GM23248 (cell line): ENCODE measurements at places on chromosomes 2 and 18.

DNA sequence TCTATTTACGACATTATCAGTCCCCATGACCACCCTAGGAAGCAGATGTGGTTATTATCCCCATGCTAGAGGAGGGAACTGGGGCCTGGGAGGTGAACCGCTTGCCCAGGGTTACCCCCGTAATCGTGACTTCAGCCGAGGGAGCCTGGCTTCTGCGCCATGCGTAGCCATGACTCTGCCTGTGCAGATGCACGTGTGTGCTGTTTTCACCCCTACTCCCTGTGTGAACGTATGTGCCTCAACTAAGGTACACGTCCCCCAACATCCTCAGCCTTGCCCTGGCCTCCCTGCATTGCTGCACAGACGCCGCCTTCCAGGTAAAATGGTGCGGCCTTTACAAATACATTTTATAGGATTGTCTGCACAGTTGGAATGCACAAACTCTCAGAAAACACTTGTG lies 40.2 kb downstream of the LPIN1 start:
- DNase-seq, result no peak

DNA sequence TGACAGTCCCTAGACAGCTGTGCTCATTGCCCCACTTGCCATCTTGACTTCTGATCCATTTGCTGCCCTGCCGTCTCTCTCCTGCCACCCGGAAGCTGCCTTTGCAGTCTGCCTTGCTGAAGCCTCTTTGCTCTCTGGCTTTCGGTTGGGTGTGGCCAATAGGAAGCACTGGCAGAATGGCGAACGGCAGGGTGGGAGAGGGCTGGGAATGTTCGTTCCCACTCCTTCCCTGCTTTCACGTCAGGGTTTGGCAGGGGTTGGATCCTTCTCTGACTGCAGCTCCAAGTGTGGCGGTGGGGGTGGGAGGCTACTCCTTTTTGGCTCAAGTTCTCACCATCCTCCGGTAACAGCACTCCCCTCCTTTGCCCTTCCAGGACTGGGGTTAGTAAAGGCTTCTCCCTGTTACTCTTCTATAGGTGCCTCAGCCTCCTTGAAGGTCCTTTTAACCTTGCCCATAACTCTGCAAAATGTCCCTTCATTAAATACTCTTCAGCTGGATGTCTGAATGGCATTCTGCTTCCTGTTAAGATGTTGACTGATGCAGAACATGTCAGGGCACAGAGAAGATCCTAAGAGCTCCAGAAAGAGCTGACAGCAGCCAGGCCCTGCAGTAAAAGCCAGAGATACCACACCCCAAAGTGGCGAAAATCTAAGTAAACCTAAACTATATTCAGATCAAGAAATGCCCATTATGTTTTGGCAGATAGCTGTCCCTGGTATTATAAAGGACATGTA lies 299.7 kb downstream of the CDCA7 start:
- DNase-seq, result no peak

- no peak for DNase-seq
Observed at GRCh38 chr2:98507461-98507860, 62.8 kb downstream of the INPP4A start.

- DNase-seq, result peak; percentile 71
Observed at GRCh38 chr18:61606068-61606660, 272.9 kb downstream of the CDH20 start.

- DNase-seq, result peak; percentile 6
Observed at GRCh38 chr2:157572725-157573124, 55.9 kb downstream of the ACVR1C start.

DNA sequence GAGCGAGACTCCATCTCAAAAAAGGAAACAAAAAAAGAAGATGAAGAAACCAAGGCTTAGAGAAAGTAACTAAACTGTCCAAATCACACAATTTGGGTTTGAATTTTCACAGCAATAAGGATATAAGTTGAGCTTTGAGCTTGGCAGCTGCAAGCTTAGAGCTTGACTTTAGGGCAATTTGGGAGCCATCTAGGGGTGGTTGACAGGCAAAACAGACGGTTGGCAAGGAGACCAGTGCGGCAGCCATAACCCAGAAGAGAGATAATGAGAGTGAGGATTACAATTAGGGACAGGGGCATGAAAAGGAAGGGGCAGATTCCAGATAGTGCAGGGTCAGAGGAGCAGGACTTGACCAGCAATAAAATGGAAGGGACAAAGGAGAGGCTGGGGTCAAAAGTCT lies 382.2 kb upstream of the HNRNPA3 start:
- peak; percentile 13 for DNase-seq

DNA sequence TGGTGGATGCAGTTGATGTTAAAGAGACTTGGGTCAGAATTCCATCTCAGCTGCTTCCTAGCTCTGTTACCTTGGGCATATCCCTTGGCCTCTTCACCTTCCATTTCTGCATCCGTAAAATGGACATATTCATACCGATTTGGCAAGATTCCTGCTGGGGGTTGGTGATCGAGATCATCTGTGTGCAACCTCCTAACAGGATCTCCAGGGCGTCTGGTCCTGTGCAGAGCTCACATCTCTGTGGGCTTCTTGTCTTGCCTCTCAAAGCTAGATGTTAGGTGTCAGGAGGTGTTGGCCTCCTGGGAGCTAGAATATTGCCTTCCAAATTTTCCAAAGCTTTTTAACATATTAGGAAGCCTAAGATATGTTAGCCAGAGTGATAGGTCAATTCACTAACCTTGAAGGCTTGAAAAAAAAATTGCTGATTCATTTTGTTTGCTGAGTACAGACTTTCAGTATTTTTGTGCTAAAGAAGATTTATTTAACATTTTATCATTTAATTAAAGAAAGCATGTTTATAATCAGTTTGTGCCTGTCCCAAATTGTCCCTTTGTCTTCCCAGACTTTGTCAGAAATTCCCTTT lies 69.7 kb upstream of the ZNF516 start:
- DNase-seq, result no peak

DNA sequence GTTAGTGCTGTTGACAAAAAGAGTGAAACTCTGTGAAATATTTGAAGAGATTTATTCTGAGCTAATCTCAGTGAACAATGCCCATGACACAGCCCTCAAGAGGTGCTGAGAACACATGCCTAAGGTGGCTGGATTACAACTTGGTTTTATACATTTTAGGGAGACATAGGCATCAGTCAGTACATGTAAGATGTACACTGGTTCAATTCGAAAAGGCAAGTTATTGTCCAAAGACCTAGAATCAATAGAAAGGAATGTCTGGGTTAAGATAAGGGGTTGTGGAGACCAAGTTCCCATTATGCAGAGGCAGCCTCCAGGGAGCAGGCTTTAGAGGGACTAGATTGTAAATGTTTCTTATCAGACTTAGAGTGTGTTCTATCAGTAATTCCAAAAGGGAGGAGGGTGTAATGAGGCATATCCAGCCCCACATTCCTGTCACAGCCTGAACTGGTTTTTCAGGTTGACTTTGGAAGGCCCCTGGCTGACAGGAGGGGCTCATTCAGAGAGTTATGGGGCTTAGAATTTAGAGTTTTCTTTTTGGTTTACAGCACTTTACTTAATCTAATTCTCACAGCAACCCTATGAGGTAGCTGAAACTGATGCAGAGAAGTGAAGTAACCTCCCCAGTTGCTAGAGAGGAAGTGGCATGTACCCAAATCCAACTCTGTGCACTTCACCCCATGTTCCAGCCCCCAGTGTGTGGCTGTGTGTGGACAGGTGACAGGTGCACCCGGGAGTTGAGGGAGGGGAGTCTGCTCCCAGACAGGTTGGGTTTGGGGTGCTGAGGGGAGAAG lies 28.3 kb upstream of the ASAP2 start:
- peak; percentile 47 for DNase-seq

DNA sequence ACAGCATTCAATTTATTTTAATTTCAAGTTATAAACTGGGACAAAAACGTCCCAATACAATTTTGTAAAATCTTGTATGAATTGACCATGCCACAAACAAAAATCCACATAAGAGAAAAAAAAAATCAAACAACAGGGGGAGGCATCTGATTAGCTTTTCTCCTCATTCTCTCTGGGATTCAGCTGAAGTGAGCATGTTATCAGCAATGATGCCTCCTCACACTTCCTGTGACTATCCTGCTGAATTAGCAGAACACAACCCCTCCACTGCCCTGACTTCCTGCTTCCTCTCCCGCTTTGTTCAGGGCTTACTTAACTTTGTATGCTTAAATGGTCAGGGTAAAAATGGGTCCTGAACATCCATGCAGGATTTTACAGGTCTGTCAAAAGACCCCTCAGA lies 132.2 kb upstream of the ITGB6 start:
- peak; percentile 61 for DNase-seq

GRCh38 chr18:23269928-23270327 lies 134.6 kb downstream of the CABLES1 start:
- no peak for DNase-seq

- peak; percentile 19 for DNase-seq
Observed at GRCh38 chr2:231542136-231542535, 11.9 kb upstream of the NMUR1 start.

DNA sequence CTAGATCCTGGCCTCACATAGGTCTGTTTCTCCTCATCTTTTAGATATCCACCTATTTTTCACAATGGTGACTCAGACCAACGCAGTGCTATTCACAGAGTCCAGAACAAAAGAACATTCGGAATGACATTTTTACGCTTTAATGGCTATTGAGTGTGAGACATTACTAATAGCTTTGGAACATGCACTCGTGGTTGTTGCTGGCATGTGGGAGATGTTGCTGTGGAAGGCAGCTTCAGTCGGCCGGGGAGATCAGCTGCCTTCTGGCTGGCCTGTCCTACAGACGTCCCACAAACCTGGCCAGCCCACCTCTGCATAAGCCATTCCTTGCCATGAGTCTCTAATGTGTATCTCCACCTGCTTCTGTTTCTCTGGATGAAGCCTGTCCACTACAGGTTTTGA lies 3.4 kb downstream of the MBP start:
- DNase-seq, result peak; percentile 92

GRCh38 chr2:65479524-65479923 lies 47.1 kb upstream of the SPRED2 start:
- DNase-seq, result no peak

- DNase-seq, result no peak
Observed at GRCh38 chr2:59034106-59034505, 793.0 kb upstream of the FANCL start.

- DNase-seq, result no peak
Observed at GRCh38 chr2:134153294-134153880, 100.5 kb upstream of the MGAT5 start.

GRCh38 chr2:221100467-221101089 lies 471.5 kb downstream of the EPHA4 start:
- no peak for DNase-seq

- DNase-seq, result no peak
Observed at GRCh38 chr2:26255759-26256384, 11.1 kb downstream of the HADHB start.

- DNase-seq, result no peak
Observed at GRCh38 chr2:105646774-105647076, 98.0 kb upstream of the NCK2 start.

DNA sequence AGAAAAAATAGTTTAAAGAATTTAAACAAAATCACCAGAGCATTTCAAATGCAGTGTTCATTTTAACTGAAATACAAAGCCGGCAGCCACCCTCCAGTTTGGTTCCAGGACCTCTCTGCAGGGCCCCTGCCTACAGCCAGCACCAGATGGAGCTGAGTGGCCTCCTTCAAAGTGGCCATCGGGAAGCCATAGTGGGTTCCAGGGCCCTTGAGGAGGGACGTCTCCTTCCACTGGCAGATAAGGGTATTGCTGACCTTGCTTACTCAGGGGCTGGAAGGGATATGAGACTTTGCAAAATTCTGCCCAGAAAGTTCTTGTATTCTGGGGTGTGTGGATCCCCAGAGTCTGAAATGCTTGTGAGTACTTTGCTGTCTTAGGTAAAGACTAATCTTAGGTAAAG lies 205.2 kb upstream of the APCDD1 start:
- no peak for DNase-seq

- DNase-seq, result no peak
Observed at GRCh38 chr2:30601375-30601774, 154.3 kb downstream of the LCLAT1 start.

GRCh38 chr2:74065456-74065855 lies 80.7 kb downstream of the TET3 start:
- DNase-seq, result no peak

DNA sequence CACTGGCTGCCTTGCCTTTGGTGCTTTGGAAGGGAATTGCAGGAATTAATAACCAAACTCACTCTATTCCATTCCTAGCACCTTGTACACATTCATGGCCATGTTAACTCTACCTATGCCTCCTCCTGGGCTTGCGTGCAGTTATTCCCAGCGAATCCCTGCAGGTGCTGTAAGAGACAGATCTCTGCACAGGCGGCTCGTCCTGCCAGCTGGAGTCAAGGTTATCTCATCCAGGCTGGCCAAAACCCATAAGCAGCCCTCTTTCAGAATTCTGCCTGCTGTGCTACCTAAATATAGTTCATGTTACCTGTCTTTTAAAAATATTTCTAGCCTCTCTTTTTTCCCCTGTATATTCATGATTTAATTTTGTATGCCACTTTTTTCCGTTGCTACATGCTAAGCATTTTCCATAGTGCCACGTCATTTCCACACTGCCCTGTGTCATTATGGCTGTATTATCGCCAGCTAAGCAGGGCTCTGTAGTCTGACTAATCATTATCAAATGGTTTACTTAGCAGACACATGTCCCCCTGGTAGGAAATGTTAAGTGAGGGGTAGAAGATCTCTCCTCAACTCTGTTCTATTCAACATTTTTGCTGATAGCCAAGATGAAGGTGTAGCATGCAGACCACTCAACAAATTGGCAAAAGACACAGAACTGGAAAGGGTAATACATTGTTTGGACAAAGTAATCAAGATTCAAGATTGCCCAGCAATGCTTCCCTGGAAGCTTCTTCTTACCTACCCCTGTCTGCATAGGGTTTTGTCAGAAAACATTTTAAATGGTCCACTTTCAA lies 79.7 kb upstream of the TAF1B start:
- DNase-seq, result peak; percentile 91

DNA sequence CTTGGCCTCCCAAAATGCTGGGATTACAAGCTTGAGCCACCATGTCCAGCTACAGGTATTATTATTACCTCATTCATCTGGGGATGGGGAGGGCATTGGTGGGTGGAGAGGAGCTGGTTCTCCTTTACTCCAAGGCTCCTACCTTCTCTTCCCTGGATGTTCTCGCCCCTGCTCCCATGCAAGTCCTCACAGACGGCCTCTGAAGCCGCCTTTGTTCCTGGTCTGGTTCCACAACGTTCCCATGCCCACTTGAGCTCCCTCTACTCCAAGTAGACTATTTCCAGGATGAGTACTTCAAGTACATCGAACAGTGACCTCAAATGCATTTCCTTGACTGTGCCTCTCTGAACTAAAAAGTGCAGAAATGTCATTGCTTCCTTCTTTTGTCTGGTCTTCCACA lies 3.2 kb upstream of the SLC20A1 start:
- DNase-seq, result no peak

- no peak for DNase-seq
Observed at GRCh38 chr2:61134141-61134540, 27.8 kb upstream of the C2orf74 start.

DNA sequence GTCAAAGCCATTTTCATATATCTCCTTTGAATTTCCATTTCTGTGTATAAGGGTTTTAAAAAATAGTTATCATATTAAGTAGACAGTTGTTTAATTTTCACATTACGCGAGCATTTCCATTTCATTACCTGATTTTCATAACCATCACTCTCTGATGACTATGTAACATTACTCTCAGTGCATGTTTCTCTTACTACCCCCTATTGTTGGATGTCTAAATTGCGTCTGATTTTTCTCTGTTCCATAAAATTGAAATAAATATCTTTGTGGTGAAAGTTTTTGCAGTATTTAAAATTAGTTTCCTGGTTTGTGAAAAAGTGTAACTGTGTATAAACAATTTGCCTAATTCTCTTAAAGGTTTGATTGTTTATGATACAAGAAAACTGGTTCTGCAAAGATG lies 123.8 kb downstream of the MYO1B start:
- DNase-seq, result peak; percentile 43
